Sigmoid colon (tissue), 7 donors: ENCODE measurements at places on chromosomes 6 and 20. TPM values are rescaled to one million over a fixed set of nuclear protein-coding genes. Genes with fewer than 3 reads are reported as not detected.
A peak's percentile ranks its signal among the peaks of the same experiment; 100 is the strongest.

MCCD1 gene
- total RNA-seq, result not detected

GRCh38 chr6:56556751-56557540 lies 85.7 kb downstream of the DST start:
- DNase-seq, result no peak

DNA sequence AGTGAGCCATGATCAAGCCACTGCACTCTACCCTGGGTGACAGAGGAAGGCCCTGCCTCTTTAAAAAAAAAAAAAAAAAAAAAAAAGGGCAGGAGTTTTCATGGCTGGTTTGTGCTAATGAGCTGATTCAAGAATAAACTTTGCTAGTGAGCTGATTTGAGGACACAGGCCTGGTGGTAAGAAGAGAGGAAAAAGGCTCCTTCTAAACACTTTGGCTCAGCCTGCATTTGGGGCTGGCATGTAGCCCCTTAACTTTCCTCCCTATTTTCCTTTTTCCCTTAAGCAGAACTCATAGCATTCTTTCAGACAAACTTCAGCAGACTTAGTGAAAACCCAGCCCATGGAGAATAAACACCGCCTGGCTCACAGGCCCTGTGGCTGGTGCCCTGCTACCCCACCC lies 432.7 kb downstream of the PTPRT start:
- DNase-seq, result no peak

TBXT gene
- total RNA-seq, result not detected

CPXM1 gene
- 0.54 TPM for total RNA-seq

GRCh38 chr20:25259788-25260254 lies 11.9 kb downstream of the PYGB start:
- DNase-seq, result peak; percentile 22

DNA sequence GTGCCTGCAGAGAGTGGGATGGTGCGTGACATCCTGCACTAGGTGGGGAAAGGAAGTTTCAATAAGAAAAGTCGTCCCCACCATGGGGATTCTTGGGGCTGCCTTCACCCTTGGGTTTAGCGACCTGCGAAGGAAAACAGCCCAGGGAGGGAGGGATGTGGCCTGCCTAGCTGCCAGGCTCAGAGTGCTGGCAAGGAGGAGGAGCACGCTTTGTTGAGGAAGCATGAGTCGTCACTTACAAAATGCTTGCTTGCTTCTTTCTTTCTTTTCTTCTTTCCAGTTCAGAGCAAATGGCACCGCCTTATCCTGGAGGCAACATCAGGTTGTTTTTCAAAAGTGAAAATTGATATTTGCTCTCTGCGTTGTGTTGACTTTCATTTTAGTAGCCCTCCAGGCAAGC lies 123.2 kb downstream of the TFAP2C start:
- no peak for DNase-seq

NFS1 gene
- 34.4 TPM for total RNA-seq
